ENCODE measurements at places on chromosomes 2 and 18.

GRCh38 chr18:4557502-4557901 lies 102.4 kb upstream of the DLGAP1 start:
- DNase-seq = no peak

- DNase-seq = no peak
These were observed 239.1 kb downstream of the TGIF1 start for GRCh38 chr18:3689091-3689490.

DNA sequence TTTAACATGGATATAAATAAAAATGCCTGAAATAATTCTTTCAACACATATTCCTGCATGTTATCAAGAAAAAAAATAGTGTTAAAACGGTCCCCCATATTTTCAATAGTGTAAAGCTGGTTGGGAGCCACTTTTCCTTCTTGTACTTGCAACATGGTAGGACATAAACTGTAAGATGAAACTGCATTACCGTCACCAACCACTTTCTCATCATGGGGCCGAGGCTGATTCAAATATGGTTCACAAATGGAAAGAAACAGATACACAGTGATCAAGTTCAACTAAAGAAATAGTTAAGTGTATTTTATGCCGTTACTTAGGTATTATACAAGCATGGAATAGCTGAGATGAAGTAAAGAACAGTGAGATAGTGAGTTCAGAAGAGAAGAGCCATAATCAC lies 360.7 kb downstream of the ZEB2 start:
- DNase-seq = no peak

- no peak for DNase-seq
These were observed 98.2 kb upstream of the LCLAT1 start for GRCh38 chr2:30348825-30349224.

Measured in pulmonary artery endothelial cell (primary cell).